ENCODE measurements at places on chromosomes 2 and 18. TPM values are rescaled to one million over a fixed set of nuclear protein-coding genes. Genes with fewer than 3 reads are reported as not detected.

Gene ANKRD62
- total RNA-seq, result not detected

Gene CDK15
- 0.14 TPM for total RNA-seq

Gene C2orf81
- total RNA-seq, result 1.5 TPM

Gene RAMP1
- 4.3 TPM for total RNA-seq

Gene INHBB
- not detected for total RNA-seq

Gene SERPINB11
- total RNA-seq, result not detected

Gene MRPS9
- total RNA-seq, result 34.6 TPM

Gene ZNF521
- total RNA-seq, result 0.10 TPM

Gene SERPINE2
- 634 TPM for total RNA-seq

Gene CHRNG
- total RNA-seq, result not detected

Gene CPLX4
- total RNA-seq, result not detected

Gene GALNT3
- total RNA-seq, result 96.5 TPM

Gene GPAT2
- 2.8 TPM for total RNA-seq

Gene TUBB8B
- total RNA-seq, result 0.67 TPM

Gene GREB1L
- 5.3 TPM for total RNA-seq

Gene REEP1
- total RNA-seq, result 0.14 TPM

Gene SERPINB10
- 2.3 TPM for total RNA-seq

Gene CSRNP3
- 1.5 TPM for total RNA-seq

Gene RAB31
- total RNA-seq, result 51.7 TPM

Gene SNRPD1
- total RNA-seq, result 158 TPM

Gene NHEJ1
- total RNA-seq, result 13.8 TPM

Gene TMEM200C
- total RNA-seq, result 0.14 TPM

Gene ALK
- total RNA-seq, result not detected

Gene HRH4
- 0.04 TPM for total RNA-seq

Gene GAD1
- 1.4 TPM for total RNA-seq

Gene NAT8
- not detected for total RNA-seq

Gene CDH7
- not detected for total RNA-seq

Gene MATN3
- total RNA-seq, result 4.3 TPM

Gene PROKR1
- total RNA-seq, result not detected

Gene BCL2
- total RNA-seq, result 0.99 TPM

Gene GYPC
- total RNA-seq, result not detected

Data from foreskin keratinocyte (primary cell).